Stimulated activated CD4-positive, alpha-beta T cell treated with anti-CD3 and anti-CD28 coated beads, TNF-alpha, amount 100 ng/mL, for 24 hours (primary cell): ENCODE measurements at places on chromosomes 7 and 10.

GRCh38 chr7:123570390-123571182 lies 13.0 kb upstream of the NDUFA5 start:
- DNase-seq: no peak

GRCh38 chr7:157271991-157272324 lies 64.8 kb upstream of the DNAJB6 start:
- no peak for DNase-seq

- DNase-seq: no peak
These were observed 314.3 kb downstream of the HPSE2 start for GRCh38 chr10:98921316-98921715.

DNA sequence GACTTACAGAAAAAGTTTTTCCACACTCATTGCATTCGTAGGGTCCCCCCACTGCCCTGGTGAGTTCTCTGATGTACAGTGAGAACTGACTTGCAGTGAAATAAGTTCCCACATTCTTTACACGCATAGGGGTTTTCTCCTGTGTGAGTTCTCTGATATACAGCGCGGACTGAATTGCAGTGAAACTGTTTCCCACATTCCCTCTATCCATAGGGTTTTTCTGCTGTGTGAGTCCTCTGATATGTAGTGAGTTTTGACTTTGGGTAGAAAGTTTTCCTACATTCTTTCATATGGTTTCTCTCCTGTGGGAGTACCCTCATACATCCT lies 147.0 kb downstream of the GLRX3 start:
- DNase-seq: no peak

DNA sequence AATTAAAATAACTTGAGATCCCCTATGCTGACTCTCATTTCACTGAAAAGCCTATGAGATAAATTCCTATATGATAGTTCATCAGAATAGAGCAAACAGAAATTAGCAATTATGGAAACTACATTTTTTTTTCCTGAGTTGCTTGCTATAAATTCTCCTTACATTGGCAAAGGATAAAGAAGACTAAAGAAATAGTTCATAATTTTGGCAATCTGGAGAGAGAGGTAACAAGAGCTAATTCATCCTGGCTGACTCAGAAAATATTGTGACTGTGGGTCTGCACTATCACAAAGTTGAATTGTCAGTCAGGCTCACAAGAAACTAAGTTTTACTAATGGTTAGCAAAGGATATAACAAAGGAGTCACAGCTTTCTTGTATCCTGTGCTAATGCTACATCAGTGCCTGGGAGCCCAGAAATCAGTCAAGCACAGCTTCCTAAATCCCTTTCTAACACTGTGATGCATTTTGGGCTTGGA lies 483.0 kb downstream of the MAGI2 start:
- DNase-seq: no peak

DNA sequence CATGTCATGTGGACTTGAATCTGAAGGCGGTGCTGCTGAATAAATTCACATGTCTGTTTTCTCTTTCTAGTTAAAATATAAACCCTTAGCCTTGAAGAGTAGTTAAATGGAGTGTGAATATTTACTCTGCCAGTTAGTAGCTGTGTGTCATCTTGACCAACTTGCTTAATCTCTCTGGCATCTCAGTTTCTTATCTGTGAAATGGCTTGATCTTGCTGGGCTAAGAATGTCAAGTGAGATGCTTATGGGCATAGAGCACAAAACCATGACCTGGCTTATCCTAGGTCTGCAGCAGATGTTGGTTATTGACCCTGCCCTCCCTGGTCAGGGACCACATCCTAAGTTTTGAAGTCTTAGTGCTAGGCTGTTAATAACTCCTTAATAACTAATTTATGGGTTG lies 16.6 kb downstream of the ARID5B start:
- DNase-seq: no peak

- DNase-seq: no peak
These were observed 19.7 kb upstream of the BNIP3 start for GRCh38 chr10:132001238-132001972.

GRCh38 chr7:38178004-38178694 lies at the start of gene STARD3NL:
STARD3NL (plus strand) TSS chr7:38178245; CDS start chr7:38207505, 29,260 bp downstream.
- peak; percentile 78 for DNase-seq

DNA sequence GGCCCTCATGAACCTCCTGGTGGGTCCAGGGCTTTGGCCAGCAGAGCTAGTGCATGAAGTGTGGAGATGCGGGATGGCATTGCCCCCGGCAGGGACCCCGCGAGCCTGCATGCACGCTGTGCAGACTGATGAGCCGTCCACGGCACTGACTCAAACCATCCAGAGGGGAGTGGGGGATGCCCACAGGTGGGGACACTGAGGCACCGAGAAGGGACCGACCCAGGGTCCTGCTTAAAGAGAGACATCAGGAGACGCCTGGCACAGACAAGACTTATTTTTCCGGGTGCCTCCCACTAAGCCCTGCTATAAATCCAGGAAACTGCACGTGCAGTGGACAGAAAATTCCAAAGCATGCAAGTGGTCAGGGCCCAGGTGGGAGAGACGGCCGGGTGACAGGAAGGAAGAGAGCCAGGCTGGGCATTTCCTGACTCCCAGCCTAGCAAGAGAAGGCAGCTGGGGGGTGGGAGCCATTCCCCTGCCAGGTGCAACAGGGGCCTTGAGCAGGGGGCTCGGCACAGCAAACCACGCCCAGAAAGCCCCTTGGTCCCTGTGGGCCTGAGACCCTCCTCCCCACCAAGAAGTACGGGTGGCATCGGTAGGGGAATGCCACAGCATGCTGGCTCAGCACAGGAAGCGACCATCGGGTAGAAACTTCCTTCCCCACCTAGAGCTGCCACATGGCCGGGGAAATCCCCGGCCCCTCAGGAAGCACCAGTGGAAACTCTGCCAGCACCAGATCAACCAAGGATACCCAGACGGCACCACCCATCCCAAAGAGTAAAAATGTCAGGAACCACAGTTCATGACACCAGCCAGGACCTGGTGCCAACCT lies 91.5 kb downstream of the FOXL3 start:
- peak; percentile 35 for DNase-seq

DNA sequence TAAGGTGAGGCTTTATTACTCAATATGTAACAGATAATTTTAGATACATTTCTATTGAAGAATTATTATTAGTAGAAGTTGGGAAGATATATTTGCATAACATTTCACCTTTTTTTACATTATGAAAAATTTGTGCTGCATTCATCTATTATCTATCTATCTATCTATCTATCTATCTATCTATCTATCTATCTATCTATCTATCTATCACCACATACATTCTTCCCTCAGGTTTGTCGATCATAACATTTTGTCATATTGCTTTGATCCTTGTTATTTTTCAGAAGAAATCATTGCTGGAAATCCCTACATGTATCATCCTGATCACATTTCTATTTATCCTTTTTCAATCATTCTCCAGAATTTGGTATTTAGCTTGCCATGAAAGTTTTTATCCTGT lies 49.3 kb upstream of the CALCR start:
- DNase-seq: no peak

GRCh38 chr7:73919694-73920375 lies 58.9 kb downstream of the TMEM270 start:
- DNase-seq: no peak

- DNase-seq: no peak
These were observed 145.1 kb downstream of the KCNMA1 start for GRCh38 chr10:77492368-77492994.

DNA sequence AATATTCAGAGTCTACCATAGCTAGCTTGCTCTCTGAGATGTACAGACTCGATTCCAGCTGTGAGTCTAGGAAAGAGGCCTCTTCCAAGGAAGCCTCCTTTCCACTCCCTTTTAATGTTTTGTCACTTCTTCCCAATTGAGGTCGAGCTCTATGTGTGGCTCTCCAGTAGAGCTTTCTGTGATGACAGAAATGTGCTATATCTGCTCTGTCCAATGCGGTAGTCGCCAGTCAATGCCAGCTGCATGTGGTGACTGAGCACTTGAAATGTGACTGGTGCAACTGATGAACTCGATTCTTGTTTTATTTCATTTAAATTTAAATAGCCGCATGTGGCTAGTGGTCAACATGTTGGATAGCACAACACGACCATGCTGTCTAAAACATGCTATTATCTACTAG lies 387.0 kb upstream of the NRP1 start:
- DNase-seq: no peak

- DNase-seq: no peak
These were observed 16.2 kb downstream of the HSPB1 start for GRCh38 chr7:76318488-76319353.

DNA sequence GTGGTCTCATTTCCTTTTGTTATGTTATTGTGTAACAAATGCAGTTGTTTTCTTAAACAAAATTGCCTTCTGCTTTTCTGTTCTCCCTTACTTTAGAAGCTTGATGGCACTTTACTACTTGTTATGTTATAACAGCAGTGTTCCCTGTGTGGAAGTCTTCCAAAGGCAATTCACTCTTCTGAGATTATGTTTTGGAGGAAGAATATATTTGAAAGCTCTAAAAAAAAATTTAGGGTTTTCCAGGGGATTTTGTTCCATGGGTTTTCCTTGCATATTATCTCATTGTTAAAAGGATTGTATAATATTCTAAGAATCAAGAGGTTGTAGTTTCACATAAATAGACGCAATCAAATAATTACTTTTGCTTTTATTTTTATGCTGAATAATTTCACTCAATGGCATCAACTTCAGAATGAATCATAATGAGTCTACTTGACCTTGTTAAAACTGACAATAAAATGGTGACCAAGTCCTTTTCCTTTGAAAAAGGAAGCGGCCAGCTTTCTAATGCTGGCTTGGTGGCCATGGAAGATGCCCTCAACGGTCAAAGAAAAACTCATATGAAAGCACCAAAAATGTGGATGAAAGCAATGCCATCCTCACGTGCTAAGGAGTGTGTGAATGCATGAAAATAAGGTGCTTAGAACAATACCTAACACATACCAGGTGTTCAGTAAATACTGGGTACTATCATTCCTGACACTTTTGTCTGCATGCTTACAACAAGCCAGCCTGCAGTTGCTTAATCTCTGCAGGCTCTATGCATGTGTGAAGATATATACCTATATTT lies 92.4 kb upstream of the KLF6 start:
- no peak for DNase-seq

DNA sequence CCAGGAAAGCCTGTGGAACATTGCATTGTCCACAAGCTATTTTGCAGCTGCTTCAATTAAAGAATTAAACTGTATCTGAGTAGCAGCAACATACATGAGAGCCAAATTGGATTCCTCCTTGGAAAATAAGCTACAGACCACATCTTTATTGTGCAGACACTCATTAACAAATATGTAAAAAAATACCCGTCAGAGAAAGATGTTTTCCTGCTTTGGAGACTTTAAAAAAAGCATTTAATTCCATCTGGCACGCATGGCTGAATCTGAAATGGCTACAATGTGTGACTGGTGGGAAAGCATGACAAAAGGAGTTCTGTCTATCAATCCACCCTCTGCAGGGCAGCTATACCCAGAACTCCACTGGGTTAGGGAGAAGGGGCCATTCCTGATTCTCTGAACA lies 73.1 kb upstream of the HPS1 start:
- DNase-seq: no peak

- DNase-seq: peak; percentile 47
These were observed 127.8 kb downstream of the CELF2 start for GRCh38 chr10:11145495-11145855.

DNA sequence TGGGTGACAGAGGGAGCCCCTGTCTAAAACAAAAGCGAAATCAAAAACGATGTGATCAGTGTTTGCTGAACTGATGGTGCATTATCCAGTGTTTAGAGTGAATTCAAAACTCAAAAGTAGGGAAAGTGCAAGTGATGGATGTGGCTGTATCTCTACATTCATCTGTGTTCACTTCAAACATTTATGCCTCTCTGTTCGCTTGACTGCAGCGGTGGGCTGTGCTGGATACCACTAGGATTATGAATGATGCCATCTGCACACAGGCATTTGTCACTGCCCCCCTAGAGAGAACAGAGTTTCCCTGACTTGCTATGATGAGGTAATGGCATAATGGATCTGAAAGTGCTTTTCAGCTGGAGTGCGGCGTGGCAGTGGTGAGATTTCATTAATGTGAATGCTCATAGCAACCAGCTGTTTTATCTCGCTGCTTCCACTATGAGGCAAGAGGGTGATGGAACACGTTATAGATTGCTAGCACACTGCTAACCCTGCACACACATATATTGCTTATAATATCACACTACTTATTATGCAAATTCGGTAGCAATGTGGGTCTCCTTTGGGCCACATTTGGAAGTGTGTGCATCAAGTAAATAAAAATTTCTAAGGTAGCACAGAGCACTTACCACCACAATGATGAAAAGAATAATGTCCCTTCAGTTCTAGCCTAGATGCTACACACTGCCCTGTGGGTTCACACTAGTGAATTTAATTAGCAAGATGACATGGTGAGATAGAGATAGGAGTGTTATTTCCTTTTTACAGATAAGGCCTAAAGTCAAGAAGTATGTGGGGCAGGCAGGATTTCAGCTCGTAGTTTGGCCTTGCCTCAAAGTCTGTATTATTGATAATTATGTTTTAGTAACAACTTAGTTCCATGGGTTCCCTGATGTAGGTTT lies 164.7 kb downstream of the CAMK1D start:
- no peak for DNase-seq

DNA sequence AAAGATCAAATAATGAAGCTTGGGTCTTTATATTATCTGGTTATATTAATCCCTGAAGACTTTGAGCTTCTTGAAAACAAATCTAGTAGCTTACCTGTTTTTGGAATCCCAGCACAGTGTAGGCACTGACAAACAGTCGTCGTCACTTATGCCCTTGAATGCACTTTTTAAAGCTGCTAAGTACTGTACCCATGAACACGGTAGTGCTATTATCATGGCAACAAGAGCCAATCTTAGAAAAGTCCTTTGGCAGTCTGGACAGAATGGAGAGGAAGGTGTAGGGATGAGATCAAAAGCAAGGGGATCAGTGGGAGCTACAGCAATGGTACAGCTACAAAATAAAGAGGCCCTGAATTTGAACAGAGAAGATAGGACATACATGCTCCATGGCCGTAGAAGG lies 9.4 kb downstream of the SLC25A13 start:
- DNase-seq: no peak

DNA sequence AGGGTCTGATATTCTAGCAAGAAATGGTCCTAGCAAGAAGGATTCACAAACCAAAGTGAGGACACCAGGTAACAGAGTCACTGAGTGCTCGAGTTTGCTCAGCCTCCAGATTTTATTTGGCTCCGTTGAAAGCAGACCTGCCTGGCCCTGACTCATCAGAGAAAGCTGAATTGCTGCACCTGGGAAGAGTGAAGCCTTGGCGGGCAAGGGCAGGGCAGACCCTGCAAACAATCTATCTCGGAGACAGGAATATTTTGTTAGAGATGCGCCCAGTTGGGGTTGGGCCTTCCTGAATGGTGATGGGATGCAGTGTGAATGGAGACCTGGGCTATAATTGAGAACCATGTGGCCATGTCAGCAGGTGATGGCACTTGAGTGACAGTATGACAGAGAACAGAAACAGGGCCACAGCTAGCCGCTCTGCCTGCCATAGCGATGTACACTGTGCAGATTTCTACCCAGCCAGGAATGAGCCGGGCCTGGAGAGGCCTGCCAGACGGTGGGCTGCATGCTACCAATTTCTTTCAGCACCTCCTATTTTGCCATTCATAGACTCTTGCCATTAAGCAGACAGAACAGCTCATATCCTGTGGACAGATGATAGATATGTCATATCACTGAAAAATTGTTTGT lies 744.2 kb downstream of the LRMDA start:
- no peak for DNase-seq

GRCh38 chr7:17396692-17397091 lies 98.2 kb downstream of the AHR start:
- no peak for DNase-seq

- DNase-seq: no peak
These were observed 77.8 kb downstream of the CPEB3 start for GRCh38 chr10:92213049-92213448.
